ENCODE measurements at places on chromosomes 5 and 9.
A peak's percentile ranks its signal among the peaks of the same experiment; 100 is the strongest.

DNA sequence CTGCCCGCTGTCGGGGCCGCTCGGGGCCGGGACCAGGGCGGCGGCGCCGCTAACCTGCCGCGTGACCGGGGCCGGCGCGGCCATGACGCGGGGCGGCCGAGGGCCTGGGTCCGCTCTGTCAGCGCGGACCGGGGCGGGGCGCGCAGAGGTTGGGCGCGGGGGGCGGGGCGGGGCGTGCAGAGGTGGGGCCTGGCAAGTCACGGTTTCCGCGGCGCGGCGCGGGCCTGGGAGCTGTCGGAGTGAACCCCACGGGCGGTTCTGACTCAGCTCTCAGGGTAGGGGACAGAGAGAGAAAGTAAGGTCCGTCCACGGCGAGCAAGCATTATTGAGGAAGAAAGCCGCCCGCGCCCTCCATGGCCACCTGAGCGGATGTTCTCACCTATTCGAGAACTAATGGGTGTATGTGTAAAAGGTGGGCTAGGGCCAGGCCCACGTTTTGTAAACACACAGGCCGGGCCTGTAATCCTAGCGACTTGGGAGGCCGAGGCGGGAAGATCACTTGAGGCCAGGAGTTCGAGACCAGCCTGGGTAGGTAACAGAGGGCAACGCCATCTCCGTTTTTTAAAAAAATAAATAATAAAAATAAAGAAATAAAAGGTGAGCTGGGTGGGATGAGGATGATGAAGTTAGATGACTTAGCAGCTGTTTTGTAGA lies at the start of gene PRXL2C:
TSS of gene PRXL2C (minus strand) at position 120 of the 654 bp plus-strand sequence. CDS start at position 84, 36 bp downstream.
- peak; percentile 80 for DNase-seq

DNA sequence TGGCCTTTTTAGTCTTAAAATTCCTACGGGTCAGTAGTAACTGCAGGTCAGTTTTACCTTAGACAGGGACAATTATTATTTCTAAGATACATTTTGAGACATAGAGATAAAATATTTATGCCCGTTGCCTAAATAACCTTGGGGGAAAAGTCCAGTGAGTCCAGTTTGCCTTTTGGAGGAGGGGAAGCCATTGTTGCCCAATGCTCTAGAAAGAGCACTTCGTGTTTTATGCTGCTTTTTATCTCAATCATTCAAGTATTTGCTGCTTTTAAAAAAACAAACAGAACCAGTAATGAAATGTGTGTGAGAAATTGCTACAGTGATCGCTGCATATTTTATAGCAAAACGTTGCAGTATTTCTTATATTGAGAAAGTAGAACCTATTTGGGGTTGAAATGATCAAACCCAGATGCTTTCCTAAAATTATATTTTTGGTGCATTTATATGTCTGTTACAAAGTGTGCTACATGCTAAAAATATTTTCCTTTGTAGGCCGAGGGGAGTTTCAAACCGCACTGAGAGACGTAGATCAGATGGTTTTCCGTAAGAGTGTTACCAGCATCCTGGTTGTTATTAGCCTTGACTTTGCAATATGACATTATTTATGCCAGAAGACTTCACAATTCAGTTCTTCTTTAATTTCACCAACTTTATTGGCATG lies 266.8 kb downstream of the AOPEP start:
- DNase-seq = no peak

- DNase-seq = no peak
These were observed 291.2 kb downstream of the CDH10 start for GRCh38 chr5:24353611-24354010.

GRCh38 chr5:59487772-59488729 lies 405.5 kb downstream of the PDE4D start:
- DNase-seq = no peak

DNA sequence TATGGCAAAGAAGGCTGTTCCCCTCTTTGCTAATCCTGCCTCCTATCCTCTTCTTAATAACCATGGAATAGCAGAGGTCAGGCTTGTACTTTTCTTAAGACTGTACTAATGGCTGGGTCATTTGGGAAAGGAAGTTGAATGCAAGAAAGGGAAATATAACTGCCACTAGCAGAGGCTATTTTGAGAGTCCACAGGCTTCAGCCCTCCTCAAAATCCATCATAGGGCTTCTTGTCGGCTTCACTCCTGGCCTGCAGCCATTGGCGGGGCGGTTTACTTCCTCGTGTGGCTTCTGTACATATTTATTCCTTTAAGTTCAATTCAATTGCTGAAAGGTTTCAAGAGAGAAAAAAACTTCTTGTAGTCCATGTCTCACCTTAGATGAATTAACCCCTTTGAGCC lies 2.8 kb upstream of the PARP8 start:
- no peak for DNase-seq

DNA sequence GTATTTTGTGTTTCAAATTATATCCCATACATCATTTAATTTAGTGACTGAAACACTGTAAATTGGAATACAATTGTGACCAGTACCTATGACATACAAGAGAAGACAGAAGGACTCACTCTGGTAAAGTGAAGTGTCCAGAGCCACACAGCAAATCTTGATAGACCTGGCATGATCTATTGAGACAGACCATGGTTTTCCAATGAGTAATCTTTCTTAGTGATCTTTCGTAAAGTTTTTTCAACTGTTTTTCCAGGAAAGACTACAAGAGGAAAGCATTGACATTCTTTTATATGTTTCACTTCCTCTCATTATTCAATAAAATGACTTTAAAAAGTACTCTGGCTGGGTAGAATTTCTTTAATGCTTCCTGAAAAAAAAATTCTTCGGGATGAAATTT lies 43.3 kb upstream of the ALDH1A1 start:
- no peak for DNase-seq

DNA sequence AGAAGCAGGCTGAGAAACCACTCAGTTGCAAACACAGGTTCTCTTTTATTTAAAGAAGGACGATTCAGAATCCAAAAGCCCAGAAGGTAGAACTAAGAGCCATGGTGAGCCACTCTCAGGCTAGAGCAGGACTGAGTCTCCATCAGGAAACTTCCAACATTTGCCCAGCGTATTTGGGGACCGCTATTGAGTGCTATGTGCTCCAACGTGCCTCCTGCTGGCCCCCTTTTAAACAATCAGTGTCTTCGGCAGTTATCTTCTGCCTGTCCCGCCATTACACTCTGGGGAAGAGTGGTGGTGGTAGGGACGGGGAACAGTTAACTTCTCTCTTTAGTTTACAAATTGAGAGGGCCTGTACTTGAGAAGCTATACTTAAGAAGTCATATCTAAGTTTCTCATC lies 78.1 kb downstream of the DENND1A start:
- no peak for DNase-seq

- no peak for DNase-seq
These were observed 27.0 kb downstream of the RAPGEF6 start for GRCh38 chr5:131607903-131608540.

- no peak for DNase-seq
These were observed 352.2 kb downstream of the PLK2 start for GRCh38 chr5:58107704-58108103.

GRCh38 chr9:84754881-84755280 lies 85.4 kb downstream of the NTRK2 start:
- DNase-seq = no peak

- no peak for DNase-seq
These were observed 48.2 kb downstream of the ADAMTS2 start for GRCh38 chr5:179297026-179297425.

- no peak for DNase-seq
These were observed 193.2 kb downstream of the CACNA1B start for GRCh38 chr9:138070815-138071214.

GRCh38 chr9:120767451-120767850 lies 25.8 kb downstream of the FBXW2 start:
- no peak for DNase-seq

GRCh38 chr5:139825690-139826089 lies 30.1 kb downstream of the PSD2 start:
- DNase-seq = no peak

DNA sequence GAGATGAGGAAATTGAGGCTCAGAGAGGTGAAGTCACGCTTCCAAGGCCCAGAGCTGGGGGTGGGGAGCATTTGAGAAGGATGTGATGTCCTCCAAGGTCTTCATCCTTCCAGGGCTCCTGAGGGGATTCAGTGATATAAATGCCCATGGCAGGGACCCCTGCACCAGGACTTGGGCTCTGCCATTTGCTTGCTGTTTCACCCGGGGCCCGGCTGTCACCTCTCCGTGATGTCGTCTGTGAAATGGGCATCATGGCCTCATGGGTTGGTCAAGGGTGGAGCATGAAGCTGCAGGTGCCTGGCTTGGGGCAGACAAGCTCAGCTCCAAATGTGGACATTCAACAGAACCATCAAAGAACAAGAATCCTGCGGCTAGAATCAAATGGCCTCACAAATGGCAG lies 253.1 kb downstream of the PBX3 start:
- no peak for DNase-seq

DNA sequence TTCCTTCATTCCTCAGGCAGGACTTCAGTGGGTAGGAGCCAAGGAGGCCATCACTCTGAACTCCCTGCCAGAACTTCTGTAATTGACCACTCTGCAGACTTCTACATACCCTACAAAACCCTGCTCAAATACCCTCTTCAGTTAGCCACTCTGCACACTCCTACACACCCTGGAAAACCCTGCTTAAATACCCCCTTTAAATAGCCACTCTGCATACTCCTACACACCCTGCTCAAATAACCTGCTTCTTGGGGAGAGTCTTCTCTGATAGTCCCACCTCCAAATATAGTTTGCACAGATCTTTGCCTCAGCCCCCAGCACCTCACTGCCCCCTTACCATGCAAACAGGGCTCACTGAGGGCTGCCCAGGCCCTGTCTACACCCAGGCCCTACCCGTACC lies 18.6 kb upstream of the CARD19 start:
- DNase-seq = no peak

DNA sequence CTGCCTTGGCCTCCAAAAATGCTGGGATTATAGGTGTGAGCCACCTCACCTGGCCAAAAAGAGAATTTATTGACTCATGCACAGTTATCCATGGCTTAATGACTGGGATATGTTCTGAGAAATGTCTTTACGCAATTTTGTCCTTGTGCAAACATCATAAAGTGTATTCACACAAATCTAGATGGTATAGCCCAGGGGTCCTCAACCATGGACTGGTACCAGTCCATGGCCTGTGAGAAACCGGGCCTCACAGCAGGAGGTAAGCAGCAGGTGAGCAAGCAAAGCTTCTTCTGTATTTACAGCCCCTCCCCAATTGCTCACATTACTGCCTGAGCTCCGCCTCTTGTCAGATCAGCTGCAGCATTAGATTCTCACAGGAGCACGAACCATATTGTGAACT lies 12.4 kb upstream of the SIL1 start:
- no peak for DNase-seq

GRCh38 chr5:33824516-33825195 lies 67.1 kb downstream of the ADAMTS12 start:
- no peak for DNase-seq

- no peak for DNase-seq
These were observed 138.8 kb downstream of the KDM4C start for GRCh38 chr9:6896562-6896961.

DNA sequence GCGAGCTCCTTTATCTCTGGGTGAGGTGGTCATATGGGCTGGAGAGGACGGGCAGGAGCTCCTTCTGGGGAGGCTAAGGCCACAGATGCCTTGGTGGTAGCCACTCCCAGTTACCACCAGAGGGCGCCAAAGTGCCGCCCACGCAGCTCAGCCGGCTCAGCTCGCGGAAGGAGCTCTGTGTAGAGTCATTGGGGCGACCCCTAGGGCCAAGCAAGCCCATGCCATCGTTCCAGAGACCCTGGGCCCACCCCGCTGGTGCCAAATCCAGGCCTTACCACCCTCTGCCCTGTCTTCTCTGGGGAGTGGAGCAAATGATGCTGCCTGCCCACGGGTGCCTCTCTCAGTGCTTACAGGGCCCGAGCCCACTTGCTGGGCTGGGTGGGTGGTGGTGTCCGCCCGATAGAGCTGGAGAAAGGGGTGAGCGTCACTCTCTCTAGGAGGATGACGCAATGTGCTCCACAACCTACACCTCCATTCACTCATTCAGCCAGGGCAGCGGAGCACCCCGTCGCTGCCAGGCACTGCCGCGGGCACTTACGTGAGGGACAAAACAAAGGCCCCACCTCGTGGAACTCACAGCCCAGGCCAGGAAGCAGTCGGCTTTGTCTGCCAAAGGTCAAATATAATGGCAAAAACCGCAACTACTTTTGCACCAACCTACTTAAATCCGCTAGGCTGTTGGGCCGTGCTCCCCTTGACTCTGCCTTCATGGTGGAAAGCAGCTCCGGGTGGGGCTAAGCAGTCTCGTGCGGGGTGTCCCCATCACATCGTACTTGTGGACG lies 13.8 kb downstream of the TSPAN17 start:
- peak; percentile 81 for DNase-seq

DNA sequence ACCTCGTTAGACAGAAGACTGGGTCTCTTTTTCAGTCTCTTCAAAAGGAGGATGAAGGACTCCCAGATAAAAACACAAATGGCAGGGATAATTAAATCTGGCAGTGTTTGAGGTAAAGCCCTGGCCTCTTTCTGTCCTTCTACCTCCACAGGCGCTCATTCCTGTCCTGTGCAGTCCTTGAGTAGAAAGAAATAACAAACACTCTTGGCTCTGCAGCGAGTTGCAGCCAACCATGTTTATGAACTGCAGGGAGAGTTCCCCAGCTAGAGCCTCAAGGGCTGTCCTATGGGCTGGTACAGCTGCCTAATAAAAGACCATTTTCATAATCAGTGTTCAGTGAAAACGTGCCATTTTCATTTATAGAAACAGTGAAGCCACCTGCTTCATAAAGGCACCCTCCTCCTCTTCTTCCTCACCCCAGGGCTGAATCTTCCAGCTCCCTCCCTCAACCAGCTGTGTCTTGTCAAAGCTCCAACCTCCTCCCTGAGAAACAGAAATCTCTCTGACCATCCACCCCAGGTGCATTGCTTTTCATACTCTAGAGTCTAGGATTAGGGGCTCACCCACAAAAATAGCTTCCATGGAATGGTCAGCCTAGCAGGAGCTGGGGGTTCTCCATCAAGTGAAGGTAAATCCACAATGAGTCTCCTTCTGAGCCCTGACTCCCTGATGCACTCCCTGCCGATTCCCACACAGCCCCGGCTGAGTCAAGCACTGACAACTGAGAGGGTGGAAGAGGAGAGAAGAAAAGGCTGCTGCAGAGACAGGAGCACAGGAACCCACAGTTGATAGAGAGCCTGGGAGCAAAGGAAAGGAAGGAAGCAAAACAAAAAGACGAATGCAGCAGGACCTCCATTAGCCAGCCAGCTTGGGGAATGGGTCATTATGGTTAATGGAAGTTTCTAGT lies 150.7 kb downstream of the CMYA5 start:
- no peak for DNase-seq

GRCh38 chr5:62208218-62208852 lies 97.7 kb upstream of the KIF2A start:
- DNase-seq = no peak

- DNase-seq = no peak
These were observed 233.2 kb upstream of the RASEF start for GRCh38 chr9:83296123-83296522.

GRCh38 chr5:140468188-140468587 lies 66.6 kb downstream of the ANKHD1 start:
- no peak for DNase-seq

- no peak for DNase-seq
These were observed 115.8 kb upstream of the KIF2A start for GRCh38 chr5:62190173-62190572.

Data from CD4-positive, alpha-beta T cell treated with Interleukin-6 at 100 ng/mL for 8 hours (primary cell).